ENCODE measurements at places on chromosomes 11 and 22.

DNA sequence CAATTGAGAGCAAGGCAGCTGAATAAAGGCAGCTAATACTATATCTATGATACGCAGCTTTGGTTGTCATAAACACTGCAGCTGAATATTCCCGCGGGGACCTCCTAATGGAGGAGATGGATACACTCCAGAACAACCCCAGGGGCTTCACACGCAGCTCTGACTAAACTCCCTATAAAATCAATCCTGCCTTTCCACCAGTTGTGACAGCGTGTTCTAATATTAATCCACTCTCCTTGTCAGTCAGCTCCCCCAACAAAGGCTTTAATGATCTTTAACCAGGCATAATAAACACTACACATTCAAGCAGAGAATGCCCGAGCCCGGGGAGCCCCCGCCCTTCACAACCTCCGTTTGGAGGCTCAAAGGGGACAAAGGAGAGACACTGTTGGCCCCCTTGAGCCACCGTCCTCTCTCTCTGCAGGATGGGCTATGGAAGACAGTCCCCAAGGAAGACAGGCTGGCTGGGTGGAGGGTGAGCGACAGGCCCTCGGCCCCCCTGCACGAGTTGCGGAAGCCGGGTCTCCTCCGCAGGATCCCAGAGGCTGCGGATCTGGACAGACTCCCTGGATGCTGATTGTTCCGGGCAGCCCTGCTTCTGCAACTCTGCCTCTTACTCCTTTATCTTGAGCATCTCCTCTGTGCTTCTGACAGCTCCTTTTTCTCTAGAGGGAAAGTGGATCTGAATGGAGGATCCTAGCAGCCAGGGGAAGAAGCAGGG lies 565.2 kb downstream of the BUD13 start:
- DNase-seq = no peak

DNA sequence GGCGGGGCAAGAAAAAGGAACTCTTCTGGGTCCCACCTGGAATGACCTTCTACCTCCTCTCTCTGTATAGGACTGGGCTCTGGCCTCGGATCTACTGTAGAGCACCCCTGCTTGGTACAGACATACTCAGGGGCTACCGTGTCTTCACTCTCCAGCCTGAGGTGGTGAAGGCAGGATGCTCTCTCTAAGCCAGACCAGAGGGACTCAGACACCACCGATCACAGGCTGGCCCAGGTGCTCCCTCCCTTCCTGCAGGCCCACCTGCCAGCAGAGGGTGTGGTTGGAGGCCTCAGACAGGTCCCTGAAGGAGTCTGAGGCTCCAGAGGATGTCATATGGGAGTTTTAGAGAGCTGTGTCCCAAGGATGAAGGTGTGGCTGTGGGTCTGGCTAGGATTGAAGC lies 4.1 kb downstream of the NHERF4 start:
- no peak for DNase-seq

DNA sequence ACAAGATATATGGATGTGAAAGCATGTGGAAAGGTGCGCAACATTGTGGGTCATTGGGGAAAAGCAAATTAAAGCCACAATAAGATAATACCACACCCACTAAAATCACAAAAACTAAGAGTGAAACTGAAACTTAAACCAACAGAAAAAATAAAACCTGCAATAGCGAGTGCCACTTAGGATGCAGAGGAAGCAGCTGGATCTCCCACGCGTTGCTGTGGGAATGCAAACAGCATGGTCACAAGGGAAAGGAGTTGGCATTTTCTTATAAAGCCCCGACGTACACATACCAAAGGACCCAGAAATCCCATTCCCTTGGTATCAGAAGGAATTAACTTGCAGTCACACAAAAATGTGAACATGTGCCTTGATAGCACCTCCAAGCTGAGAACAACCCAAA lies 712.0 kb downstream of the TBC1D22A start:
- DNase-seq = no peak

DNA sequence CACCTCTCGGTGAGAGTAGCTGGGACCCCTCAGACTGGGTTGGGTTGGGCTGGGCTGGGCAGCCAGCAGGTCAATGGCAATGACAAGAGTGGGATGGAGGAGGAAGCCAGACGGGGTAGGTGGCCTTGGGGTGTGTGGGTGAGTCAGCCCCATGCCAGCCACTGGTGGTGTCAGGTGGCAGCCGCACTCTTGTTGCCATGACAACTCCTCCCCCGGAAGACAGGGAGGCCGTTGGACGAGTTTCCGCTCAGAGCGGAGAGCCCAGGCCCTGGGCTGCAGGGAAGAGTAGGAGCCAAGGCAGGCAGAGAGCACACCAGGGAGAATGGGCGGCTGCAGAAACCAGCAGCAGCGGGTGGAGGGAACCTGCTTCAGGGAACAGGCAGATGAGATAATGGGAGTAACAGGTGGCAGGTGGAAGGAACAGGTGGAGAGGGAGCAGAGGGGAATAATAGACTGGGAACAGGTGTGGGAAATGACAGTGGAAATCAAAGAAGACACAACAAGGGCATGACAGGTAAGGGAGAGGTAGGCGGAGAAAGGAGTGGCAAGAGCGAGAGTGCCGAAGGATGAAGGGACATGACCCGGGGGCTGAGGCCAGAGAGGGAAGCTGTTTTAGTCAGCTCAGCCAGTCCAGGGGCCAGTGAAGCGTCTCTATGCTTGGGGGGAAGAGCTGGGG lies 8.7 kb downstream of the SPTBN2 start:
- no peak for DNase-seq

GRCh38 chr11:57675176-57675941 lies 7.4 kb downstream of the ZDHHC5 start:
- no peak for DNase-seq

DNA sequence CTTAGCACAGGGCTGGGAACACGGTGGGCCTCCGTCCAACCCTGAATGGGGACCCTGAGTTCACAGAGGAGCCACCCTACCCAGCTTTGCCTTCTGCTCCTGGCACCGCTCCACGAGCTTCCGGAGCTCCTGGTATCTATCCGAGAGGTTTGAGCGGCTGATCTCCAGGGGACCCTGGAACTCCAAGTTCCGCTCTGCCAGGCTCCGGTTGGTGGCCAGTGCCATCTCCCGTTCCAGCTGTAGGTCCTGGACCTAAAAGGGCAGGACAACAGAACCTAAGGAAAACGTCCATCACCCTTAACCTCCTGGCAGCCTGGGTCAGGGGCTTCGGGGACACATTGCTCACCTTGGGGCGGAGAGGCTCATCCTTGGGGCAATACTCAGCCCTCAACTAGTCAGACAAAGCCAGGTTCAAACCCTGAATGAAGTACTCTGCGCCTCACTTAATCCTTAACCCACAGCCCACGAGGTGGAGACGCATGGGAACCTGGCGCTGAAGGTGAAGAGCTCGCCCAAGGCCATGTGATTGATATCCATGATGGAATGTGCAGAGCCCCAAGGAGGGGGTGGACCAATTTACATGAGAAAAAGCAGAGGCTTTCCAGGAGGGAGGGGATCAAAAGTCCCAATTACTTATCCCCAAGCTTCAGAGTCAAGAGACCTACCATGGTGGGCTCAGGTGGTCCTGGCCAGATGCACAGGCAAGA lies 27.1 kb downstream of the VPS37C start:
- no peak for DNase-seq

DNA sequence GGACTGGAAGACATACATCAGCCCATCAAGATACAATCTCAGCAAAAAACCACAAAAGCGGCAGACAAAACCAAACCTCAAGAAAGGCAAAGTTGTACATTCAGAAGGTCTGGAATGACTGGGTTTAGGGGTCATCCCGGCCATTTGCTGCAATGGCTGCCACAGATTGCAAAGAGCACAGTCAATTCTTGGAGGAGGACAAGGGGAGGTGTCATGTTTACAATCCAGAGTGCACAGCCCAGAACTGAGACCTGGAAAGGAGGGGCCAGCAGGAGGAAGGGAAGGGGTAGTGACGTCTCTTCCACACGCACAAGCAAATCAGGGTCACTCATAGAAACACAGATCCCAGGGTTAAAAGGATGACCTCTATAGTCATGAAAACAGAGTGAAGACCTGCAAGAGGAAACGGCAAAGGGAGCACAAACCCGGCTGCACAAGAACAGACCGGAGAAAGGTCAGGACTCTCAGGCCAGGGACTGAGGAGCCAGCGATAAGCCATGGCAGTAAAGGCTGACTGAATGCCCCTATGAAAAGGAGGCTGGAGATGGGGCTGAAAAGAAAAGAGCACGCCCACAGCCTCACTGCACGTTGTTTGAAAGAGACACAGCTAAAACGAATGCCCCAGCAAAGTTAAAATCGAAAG lies 18.2 kb upstream of the MUC5AC start:
- no peak for DNase-seq

DNA sequence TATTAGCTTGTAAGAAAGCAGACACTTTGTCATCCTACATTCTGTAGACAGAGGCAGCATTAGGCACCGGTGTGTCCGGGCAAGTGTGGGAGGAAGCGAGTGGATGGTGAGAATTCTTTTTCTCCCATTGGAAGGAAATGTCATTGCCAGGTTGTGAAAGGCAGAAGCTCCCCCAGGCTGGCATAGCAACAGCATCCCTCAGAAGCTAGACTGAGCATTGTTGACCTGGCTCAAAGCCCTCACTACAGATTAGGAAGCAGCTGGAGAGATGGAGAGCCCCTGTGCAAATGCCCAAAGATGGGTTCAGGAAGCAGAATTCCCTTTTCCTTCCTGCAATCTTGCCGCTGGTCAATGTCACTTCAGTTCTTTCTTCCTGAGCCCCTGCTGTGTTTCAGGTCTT lies 1299.3 kb downstream of the TBC1D22A start:
- no peak for DNase-seq

- no peak for DNase-seq
Observed at GRCh38 chr22:23218053-23218866, 38.0 kb downstream of the BCR start.

DNA sequence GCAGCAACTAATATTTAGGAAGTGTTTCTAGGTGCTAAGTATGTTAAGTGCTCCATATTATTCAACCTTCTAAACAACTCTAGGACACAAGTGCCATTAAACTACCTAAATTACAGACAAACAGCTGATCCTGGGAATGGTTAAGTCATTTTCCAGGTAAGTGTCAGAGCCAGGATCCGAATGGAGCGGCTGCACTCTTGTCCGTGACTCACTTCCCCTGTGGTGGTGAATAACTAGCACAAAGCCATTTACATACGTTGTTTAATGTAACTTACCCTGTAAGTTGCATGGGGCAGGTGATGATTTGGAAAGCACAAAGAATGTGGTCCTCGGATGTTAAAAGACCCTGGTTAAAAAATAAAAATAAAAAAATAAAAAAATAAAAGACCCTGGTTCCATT lies 8.8 kb upstream of the PRG2 start:
- no peak for DNase-seq

- DNase-seq = no peak
Observed at GRCh38 chr22:44458044-44459020, 39.7 kb downstream of the RTL6 start.

Measured in stimulated activated CD4-positive, alpha-beta T cell treated with anti-CD3 and anti-CD28 coated beads, TNF-alpha, amount 100 ng/mL, for 1 hour (primary cell).